Skeletal muscle cell (primary cell): ENCODE measurements at places on chromosomes 1 and 21.

GRCh38 chr1:162279136-162279498 is 97.5 kb downstream of the SPATA46 start:
- no peak for DNase-seq

GRCh38 chr1:69824932-69825331 is 257.2 kb downstream of the LRRC7 start:
- no peak for DNase-seq

DNA sequence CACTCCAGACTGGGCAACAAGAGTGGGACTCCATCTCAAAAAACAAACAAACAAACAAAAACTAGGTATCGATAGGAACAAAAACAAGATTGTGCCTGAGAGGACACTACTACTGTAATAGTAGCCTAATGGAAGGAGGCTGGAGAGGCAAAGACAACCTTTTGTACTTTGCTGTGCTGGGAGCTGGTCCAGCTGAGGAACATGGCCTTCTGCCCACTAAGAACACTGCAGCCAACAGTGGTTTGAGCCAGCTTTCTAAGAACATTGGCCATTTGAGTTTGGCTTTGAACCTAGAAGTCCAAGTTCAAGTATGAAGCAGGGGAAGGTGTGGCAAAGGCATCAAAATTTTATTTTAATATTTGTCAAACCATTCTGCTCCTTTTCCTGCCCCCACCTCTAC is 22.7 kb upstream of the RGS8 start:
- DNase-seq, result no peak

DNA sequence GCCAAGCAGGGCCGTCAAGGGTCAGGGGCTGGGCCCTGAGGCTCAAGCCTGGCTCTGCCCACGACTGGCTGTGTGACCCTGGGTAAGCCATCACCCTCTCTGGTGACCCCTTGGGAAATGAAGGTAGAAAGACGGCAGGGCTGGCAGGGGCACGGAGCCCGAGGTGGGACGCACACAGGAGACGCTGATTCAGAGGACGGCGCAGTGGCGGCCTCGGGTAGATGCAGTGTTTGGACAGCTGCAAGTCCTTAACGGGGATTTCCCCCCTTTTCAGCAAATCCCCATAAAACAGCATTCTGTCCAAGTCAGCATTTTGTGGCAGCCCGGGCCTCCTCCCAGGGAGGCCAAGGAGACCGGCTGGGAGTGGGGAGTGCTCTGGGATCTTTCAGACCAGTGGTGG is 16.7 kb downstream of the COL8A2 start:
- no peak for DNase-seq

DNA sequence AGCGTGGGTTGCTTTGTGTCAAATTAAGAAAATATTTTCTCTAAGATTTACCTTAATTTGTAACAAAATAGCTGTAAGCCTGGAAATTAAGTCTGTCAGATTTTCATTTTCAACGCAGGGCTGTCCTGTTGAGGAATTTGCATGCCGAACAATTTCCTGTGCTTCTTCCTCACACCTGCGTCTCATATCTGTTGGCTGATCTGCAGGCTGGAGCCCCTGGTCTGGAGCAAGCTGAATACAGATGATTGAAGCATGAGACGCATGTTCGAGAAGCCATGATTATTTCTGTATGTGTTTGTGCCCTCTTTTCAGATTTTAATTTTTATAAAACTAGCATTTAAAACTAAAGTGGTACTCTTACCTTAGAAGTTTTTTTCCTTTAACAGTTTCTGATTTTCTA is 9.8 kb downstream of the MIXL1 start:
- DNase-seq, result no peak

- no peak for DNase-seq
Observed at GRCh38 chr1:182101415-182102042, 40.0 kb upstream of the ZNF648 start.

DNA sequence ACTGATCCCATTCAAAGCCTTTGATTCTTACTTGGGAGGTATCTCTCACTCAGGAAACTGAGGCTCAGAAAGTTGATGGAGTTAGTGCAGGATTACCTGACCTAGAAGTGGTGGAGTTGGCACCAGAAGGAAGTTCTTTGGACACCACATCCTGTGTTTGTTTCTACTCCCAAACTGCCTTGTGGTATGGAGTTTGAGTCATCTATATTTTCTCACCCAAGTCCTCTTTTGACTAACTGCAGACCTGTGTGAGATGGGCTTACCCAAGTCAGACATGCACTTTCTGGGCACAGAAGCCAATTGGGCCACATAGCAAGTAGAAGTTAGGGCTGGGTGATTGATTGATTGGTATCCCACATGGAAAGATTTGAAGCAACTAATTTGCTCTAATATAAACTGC is 36.1 kb downstream of the FGGY start:
- peak; percentile 36 for DNase-seq

DNA sequence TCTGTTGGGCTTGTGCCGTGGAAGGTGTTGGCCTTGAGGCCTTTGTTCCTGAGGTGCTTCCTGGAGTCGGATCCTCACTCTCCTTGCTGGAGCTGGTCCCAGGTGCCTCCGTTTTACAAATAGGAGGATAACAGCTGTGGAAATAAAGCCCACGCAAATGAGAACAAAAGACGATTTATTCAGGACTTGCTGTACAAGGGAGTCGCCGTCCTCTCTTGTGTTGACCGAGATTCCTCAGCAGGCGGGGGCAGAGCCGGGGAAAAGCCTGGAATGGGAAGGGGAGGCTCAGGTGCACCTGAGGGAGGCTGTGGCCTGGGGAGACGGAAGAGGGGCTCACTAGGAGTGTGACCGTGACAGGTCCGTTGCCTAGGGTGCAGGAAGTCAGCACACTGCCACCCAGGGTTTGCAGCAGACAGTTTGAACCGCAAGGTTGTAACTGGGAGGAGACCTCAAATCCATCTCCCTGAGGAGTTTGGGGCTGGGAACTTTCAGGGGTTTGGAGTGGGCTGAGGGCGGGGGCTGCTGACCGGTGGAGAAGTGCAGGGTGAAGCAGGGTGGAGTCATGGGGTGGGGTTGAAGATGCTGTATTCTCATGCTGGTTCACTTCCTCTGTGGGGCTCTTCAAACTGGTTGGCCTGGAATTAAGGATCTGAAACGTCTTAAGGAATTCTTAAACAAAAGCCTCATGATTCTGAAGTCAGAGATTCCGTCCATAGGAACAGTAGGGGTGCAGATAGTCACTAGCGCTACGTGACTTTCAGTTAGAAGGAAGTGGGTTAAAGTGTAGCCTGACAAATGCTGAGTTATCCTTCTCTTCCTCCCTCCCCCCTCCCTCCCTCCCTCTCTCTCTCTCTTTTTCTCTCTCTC is 2.6 kb upstream of the CSTB start:
- DNase-seq, result no peak

- no peak for DNase-seq
Observed at GRCh38 chr1:157181790-157182189, 43.6 kb upstream of the ETV3 start.

GRCh38 chr1:183058851-183059502 is 35.8 kb downstream of the LAMC1 start:
- no peak for DNase-seq
